ENCODE measurements at places on chromosomes 6 and 20.

DNA sequence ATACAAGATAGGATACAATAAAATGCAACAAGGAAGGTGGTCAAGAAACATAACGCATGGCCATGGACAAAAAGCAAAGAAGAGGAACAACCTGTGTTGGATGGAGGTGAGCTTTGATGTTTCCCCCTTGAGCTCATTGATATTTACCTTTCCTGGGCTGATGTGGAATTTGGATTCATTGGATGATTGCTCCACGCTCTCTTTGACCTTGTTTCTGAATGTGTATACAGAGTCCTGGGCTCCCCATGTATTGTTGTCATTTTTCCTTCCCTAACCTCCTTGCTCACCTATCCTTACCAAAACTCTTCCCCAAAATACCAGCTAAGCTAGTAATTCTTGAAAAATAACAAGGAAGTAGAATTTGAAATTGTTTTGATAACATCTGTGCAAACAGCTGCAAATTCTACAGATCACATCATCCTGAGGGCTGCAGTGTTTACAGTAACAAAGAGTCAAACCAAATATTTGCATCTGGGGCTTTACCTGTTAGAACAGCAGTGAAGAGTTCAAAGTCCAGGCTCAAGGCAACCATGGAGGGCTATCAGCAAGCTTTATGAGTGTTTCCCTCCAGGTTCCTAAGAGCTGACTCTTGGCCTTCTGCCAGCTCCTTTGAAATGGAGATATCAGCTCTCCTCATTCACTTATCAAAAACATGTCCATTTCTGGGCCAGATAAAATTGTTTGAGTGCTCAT is 214.3 kb upstream of the MARCKS start:
- DNase-seq, result no peak

DNA sequence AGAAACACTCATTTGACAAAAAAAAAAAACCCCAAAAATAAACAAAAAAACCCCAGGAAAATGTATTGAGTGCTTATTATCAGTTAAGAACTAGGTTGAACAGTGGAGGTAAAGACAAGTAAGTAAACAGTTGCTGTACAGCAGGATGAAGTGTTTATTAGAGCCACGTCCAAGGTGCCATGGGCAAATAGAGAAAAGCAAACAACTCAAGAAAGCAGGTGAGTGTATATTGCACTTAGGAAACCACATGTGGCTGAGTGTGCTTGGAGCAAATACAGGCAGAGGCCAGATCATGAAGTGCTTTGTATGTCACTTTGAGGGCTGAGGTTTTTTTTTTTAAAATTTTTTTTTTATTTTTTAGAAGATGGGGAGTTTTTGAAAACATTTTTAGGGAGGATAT is 98.3 kb downstream of the MACROD2 start:
- DNase-seq, result no peak

- no peak for DNase-seq
Measured at GRCh38 chr6:53947780-53948179, 153.0 kb downstream of the LRRC1 start.

DNA sequence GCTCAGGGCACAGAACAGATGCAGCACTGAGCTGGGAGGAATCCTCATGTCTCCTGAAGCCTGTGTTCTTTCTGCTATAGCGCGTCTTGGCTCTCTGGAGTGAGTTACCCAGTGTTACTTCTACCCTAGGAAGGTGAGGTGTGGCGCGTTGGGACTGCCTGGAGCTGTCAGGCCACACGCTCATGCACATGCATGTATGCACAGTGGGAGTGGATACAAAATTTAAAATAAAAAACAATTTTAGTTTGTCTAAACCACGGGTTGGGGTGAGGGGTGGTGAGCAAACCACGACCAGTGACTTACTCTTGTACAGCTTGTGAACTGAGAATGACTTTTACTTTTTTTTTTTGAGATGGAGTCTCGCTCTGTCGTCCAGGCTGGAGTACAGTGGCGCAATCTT is 298.6 kb upstream of the SUPT3H start:
- no peak for DNase-seq

- DNase-seq, result no peak
Measured at GRCh38 chr20:6848041-6848440, 80.6 kb downstream of the BMP2 start.

DNA sequence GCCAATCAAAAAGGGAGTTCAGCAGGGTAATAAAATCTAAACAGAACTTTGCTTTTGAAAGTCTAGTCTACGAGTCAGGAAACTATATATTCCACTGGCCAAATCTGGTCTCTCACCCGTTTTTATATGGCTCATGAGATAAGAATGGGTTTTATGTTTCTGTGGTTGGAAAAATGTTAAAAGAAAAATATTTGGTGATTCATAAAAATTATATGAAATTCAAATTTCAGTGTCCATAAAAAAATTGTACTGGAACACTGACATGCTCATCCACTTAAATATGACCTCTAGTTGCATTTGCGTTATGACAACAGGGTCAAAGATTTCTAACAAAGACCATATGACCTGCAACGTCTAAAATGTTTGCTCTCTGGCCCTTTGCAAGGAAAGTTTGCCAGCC is 22.3 kb upstream of the LAMP5 start:
- DNase-seq, result no peak

DNA sequence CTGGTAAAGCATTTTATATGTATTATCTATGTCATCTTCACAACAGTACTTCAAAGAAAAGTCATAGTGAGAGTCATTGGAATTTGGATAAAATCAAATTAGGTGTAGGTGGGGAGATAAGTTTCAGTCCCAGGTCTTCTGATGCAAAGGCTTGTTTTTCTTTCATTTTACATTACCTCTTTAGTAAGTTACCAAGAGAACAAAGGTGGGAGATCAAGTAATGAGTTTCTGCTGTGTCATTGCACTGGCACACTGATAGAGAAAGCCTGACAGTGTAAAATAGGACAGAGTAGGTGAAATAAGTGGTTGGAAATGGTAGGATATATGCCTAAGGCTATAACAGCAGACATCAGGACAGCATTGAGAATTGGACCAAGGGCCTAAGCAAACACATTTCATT is 250.4 kb downstream of the NKAIN2 start:
- no peak for DNase-seq

- no peak for DNase-seq
Measured at GRCh38 chr6:136660727-136661126, 110.5 kb upstream of the MAP7 start.

DNA sequence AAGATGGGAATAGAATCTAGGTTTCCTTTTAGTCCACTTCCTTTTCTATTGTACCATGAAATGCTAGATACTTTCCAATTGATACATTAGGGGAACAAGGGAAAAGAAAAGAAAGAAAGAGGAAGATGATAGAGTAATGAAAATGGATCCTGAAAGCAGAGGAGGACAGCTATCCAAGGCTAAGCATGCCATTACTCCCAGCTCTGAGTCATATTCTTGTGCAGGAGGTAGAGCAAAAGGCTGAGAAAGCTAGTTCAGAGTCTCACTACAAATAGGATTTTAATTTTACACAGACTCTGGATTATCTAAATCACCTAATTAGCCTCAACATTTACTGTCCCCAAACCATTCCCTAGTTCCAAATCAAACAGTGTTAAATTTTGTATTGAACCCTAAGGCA is 23.6 kb downstream of the RWDD2A start:
- DNase-seq, result no peak

DNA sequence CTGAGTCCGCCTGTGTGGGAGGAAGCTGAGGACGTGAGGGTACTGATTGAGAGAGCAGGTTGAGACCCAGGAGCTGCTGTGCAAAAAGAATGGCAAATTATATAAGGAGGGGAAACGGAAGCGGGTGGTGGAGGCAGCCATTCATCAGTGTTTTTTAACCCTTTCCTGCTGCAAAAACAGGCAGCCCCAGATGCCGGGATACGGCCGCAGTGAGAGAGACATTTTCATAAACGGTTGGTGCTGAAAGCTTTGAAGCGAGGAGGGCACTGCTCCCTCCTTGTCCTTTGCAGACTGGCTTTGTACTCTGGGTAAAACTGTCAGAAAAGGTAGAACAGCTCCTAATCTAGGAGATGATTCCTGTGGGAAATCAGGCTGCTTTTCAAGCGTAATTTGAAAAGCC is 56.4 kb downstream of the TTI1 start:
- no peak for DNase-seq

GRCh38 chr6:155154158-155154830 is 109.5 kb upstream of the CLDN20 start:
- peak; percentile 24 for DNase-seq

DNA sequence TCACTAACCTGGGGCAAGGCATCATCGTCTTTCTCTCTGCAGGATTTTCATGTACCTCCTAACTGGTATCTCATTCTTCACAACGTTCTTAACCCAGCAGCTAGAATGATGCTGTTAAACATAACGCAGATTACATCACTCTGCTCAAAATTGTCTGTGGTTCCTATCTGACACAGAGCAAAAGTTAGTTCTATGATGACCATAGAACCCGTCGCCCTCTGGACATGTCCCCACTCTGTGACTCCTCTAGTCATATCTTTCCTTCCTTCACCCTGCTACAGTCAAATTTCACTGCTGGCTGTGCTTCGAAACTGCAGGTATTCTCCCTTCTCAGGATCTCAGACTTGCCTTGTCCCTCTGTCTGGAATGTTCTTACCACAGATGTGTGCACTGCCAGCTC is 87.4 kb upstream of the TPD52L1 start:
- no peak for DNase-seq

- no peak for DNase-seq
Measured at GRCh38 chr6:138517635-138518034, 18.3 kb upstream of the NHSL1 start.

GRCh38 chr6:63529498-63529897 is 42.8 kb upstream of the LOC128125822 start:
- DNase-seq, result no peak

DNA sequence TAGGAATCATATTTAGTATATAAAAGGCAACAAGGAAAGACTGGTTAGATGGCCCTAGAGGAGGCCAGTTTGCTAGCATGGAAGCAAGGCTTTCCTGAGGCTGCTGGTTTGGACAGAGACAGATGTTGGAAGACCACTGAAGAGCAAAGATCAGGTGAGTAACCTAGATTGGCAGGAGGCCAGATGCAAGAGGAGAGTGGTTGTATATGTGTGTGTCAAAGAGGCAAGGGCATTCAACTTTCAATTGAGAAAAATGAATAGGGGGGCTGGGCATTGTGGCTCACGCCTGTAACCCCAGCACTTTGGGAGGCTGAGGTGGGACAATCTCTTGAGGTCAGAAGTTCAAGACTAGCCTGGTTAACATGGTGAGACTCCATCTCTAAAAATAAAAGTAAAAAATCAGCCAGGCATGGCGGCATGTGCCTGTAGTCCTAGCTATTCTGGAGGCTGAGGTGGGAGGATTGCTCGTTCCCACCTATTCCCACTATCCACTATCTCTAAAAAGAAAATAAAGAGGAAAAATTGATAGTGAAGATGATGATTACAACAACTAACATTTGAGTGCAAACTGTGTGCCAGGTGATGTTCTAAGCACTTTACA is 79.8 kb downstream of the PRDM1 start:
- DNase-seq, result no peak

- no peak for DNase-seq
Measured at GRCh38 chr20:53080969-53081871, 109.1 kb downstream of the TSHZ2 start.

- peak; percentile 2 for DNase-seq
Measured at GRCh38 chr6:128036808-128037570, 136.1 kb upstream of the THEMIS start.

GRCh38 chr6:79902046-79902445 is 45.3 kb downstream of the ELOVL4 start:
- DNase-seq, result no peak

GRCh38 chr20:50602432-50603088 is 88.8 kb downstream of the RIPOR3 start:
- DNase-seq, result no peak

DNA sequence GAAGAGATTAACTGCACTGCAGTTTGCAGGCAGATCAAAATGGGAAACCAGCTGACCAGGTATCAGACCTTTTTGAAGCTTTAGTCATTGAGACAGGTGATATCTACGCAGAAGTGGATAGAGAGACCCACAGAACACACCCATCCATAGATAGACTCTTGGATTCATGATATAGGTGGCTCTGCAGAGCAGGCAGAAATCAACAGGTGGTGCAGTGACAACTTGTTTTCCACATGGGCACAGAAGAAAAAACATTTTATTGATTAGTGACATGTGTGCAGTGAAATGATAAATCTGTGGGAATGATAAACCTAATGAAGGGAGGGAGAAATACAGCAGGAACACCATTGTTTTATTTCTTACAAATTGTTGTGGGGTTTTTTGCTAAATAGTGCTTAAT is 45.2 kb downstream of the NUDT3 start:
- DNase-seq, result no peak

- no peak for DNase-seq
Measured at GRCh38 chr6:93083337-93084230, 335.8 kb downstream of the EPHA7 start.

DNA sequence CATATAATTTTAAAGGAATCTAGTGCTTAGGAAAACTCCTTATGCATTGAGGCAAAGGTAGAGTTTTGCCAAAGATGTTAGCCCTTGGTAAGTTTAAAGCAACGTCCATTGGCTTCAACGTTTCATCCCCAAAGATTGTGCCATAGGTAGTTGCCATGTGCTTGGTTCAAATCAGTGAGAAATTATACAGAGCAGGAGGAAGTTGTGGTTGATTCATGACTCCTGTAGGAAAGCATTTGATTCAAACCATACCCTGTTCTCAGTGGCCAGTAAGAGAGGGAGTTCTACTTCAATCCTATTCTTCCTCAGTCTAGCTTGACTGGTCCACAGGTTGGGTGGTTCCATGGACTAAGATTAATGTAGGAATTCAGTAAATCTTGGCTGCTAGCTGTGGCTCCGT is 535.6 kb downstream of the QKI start:
- no peak for DNase-seq

DNA sequence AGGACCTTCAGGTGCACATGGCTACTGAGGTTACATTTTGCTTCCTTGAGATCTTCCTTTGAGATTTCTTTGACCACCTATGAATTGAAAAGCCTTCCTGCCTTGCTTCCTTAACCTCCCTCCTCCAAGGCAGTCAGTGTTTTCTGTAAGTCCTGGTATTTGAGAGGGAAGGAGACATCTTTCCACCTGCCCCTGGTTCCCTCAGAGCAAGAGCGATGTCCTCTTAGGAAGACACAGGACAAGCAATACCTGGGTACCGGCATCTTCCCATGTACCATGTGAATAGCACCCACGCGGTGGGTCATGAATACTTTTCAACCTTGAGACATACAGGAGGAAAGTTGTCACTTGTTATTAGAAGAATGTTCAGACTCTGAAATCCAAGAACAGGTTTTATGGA is 37.1 kb downstream of the GINS1 start:
- DNase-seq, result no peak

DNA sequence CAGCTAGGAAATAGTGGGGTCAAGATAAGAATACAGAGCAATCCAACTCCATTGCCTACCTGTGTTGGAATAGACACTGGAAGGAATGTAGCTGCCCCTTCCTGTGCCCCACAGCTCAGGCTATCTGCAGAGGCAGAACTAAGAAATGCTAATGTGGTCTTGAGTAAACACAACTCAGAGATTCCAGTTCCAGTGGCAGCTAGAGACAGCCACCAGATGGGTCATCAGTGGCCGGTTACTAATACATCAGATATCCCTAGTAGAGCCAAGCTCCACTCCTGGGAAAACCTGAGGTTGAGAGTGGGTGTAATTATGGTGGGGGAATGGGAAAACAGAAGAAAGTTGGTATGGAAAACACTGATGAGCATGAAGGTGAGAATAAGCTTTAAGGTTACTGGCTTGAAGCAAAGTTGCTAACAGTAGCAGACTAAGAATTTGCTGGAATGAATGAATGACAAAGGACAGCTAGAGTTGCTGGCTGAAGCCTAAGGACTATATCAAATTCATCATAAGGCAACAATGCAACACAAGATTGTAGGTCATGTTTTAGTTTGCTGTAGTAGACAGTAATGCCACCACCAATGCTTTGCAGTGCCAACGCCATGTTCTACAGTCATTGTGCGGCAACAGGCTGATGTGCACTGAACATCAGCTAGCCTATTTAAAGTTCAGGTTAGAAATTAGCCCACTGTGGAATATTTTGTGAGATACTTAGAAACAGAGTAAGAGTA is 28.3 kb upstream of the FAM83C start:
- no peak for DNase-seq
